ENCODE measurements at places on chromosomes 4 and X. TPM values are rescaled to one million over a fixed set of nuclear protein-coding genes. Genes with fewer than 3 reads are reported as not detected.
A peak's percentile ranks its signal among the peaks of the same experiment; 100 is the strongest.

DNA sequence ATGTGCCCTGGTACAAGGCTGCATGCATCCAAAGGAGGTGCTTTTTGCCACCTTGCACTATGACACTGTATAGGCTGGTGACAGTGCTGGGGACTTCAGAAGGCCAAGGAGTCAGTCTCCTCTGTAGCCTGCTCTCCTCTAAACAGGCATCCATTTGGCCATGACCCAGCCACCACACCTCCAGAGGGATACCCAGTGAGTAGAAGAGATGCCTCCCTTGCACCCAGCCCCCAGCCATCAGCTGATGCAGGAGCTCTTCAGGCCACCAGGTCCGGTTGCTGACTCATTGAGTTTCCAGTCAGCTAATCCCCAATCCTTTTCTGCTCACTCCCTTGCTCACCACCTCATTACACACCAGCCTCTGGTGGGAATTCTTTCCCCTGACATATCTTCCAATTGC, 99.8 kb downstream of the PJA1 start:
- DNase-seq, result peak; percentile 46

DNA sequence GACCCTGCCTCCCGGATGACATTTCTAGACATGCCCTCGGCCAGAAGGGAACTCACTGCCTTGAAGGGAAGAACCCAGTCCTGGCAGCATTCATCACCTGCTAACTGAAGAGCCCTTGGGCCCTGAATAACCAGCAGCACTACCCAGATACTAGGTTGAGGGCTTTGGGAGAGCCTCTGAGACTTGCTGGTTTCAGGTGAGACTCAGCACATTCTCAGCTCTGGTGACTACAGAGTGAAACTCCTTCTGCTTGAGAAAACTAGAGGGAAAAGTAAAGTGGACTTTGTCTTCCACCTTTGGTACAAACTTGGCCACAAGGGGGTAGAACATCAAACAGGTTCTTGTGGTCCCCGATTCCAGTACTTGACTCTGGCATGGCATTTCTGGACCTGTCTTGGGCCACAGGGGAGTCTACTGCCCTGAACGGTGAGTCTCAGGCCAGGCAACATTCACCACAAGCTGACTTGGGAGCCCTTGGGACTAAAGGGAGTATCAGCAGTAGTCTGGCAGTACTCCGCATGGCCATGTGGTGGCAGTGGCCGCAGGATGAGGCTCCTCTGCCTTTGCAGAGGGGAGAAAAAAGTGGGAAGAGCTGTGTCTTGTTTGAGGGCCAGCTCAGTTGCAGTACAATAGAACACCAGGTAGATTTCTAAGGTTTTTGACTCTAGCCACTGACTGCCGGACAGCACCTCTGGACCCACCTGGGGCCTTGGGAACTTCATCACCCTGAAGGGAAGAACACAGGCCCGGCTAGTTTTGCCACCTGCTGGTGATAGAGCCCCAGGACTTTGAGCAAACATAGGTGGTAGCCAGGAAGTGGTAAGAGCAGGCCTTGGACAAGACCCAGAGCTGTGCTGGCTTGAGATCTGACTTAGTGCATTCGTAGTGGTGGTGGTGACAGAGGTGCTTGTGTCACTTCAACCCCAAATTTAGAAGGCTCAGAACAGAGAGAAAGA, 414.8 kb downstream of the OPHN1 start:
- peak; percentile 26 for DNase-seq

GRCh38 chrX:58051346-58051745, 141.1 kb upstream of the ZXDA start:
- DNase-seq, result peak; percentile 14

- no peak for DNase-seq
Measured at GRCh38 chr4:1240721-1241465, 8.0 kb downstream of the CTBP1 start.

GRCh38 chrX:136325377-136325776, 24.6 kb downstream of the ADGRG4 start:
- no peak for DNase-seq

GRCh38 chr4:100420571-100420970, 97.3 kb downstream of the EMCN start:
- DNase-seq, result no peak

GRCh38 chr4:2696423-2696822, 59.7 kb downstream of the TNIP2 start:
- DNase-seq, result no peak

- DNase-seq, result peak; percentile 67
Measured at GRCh38 chr4:86895692-86896488, 3.7 kb upstream of the C4orf36 start.

DNA sequence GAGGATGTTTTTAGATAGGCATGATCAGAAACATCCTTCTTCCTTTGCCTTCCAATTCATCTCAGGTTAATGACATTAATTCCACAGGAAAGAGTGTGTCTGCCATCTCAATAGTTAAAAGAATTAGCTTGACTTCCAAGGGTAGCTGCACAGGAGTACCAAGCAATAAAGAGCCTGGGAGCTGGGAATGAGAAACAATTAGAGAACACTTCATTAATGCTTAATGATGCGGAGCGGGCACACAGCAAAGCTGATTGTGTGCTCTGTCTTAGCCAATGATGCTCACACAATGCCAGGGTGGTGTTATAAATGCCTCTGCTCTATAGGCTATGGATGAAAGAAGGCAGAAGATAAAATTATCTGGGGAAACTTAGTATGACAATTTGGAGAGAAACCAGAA, 1052.5 kb upstream of the LCORL start:
- no peak for DNase-seq

- peak; percentile 68 for DNase-seq
Measured at GRCh38 chrX:119503484-119503861, 35.2 kb downstream of the SLC25A5 start.

- peak; percentile 11 for DNase-seq
Measured at GRCh38 chr4:184689681-184690080, 40.1 kb downstream of the PRIMPOL start.

- DNase-seq, result no peak
Measured at GRCh38 chr4:678331-679103, 4.2 kb downstream of the MYL5 start.

The CLDN34 gene
- not detected for total RNA-seq

The TCP11X1 gene
- total RNA-seq, result not detected

The TRIM75 gene
- total RNA-seq, result not detected

The TAB3 gene
- 34.1 TPM for total RNA-seq

The RAB41 gene
- not detected for total RNA-seq

The APLN gene
- under 0.01 TPM for total RNA-seq

The CORIN gene
- 0.19 TPM for total RNA-seq

The LRP2BP gene
- 0.50 TPM for total RNA-seq

Measured in mammary epithelial cell (primary cell).